Erythroblast (primary cell): ENCODE measurements at places on chromosomes 7 and 10.

GRCh38 chr7:139109983-139110411 is 477 bp upstream of the ZC3HAV1 start:
- no peak for DNase-seq

DNA sequence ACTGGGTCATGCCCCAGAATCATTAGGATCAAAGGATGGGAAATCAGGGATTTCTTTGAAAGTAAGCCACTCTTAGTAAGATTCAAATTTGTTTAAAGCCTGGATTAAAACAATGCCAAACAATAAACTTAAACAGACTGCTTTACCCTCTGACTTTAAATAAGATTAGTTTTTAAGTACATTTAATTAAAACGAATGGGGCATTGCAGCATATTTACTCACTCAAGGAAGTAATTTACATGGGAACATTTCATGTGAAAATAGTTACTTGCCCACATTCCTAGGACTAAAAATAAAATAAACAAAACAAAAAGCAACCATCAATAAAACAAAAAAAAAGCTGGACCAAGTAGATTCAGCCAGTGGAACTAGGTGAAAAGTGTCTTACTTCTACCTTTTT is 7.8 kb downstream of the ABLIM1 start:
- DNase-seq: no peak

DNA sequence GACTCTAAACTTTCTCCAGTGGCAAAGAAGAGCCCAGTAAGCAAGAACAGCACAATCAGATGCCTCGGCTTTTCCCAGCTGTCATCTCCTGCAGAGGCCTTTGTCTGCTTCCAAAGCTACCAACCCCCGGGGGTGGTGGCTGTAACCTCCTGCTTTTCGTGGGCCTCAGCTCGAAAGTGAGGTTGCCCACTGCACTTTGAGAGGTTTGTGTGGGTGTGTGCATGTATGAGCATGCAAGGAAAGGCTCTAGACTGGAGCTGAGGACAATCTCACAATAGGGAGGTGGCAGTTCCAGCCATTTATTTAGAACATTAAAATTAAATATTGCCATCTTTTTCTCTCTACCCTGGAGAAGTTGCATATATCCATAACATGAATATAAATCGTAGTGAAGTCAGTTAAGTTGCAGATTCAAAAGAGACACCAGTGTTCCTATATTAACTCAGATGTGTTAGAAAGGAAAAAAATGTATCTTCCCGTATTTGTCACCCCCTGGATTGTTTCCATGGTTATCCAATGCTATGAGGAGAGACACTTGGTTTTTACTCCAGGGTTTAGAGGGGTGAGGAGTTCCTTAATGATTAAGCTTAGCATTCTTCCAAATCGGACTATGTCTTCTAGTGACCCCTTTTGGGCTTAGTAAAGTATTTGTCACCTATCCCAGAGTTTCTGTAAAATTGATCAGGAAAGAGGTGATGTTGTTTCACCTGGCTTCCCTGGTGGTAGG is 781.1 kb downstream of the INHBA start:
- no peak for DNase-seq

DNA sequence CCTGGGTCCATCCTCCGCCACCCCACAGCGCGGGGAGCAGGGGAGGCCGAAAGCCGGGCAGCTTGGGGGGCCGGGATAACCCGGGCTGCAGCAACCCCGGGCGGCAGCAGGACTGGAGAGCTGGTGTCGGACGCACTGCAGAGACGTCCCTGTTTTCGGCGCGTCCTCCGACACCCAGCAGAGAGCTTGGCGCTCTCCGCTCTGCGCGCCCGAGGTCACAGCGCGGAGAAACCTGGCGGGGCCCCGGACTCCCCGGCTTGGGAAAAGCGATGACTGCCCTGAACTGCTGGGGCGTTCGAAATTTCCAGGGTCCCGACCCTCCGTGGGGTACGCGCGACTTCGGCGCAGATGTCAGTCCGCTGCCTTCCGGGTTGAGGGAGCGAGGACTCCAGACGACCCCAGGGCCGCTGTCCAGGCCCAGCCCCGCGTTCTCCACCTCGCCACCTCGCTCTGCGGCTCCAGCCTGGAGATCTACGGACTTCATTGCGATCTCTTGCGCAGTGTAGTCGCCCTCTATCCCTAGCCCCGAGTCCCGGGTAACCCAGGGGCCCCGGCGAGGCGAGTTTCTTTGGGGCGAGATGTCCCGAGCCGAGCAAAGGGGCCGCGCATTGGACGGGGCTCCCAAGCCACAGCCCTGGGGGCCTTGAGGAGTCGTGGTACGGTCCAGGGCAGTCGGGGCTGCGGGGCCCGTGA is 617 bp upstream of the FOXI2 start:
- DNase-seq: no peak

DNA sequence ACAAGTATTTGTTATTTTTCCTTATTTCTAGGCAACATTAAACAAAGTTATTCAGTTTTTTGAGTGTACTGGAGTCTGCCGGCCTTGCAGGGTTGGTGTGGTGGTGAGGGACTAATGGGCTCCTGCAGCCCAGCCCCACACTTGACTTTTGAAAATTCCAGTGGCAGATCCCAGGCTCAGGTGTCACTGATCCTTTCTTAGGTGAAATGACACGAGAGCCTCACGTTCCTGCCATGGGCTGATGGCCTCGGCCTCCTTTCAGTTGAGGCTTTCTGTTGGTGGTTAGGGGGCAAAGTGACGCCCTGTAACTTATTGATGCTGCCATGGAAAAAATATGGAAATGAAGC is 117.9 kb downstream of the NKX6-2 start:
- DNase-seq: no peak

GRCh38 chr7:131302876-131303707 is 24.6 kb upstream of the MKLN1 start:
- DNase-seq: no peak

DNA sequence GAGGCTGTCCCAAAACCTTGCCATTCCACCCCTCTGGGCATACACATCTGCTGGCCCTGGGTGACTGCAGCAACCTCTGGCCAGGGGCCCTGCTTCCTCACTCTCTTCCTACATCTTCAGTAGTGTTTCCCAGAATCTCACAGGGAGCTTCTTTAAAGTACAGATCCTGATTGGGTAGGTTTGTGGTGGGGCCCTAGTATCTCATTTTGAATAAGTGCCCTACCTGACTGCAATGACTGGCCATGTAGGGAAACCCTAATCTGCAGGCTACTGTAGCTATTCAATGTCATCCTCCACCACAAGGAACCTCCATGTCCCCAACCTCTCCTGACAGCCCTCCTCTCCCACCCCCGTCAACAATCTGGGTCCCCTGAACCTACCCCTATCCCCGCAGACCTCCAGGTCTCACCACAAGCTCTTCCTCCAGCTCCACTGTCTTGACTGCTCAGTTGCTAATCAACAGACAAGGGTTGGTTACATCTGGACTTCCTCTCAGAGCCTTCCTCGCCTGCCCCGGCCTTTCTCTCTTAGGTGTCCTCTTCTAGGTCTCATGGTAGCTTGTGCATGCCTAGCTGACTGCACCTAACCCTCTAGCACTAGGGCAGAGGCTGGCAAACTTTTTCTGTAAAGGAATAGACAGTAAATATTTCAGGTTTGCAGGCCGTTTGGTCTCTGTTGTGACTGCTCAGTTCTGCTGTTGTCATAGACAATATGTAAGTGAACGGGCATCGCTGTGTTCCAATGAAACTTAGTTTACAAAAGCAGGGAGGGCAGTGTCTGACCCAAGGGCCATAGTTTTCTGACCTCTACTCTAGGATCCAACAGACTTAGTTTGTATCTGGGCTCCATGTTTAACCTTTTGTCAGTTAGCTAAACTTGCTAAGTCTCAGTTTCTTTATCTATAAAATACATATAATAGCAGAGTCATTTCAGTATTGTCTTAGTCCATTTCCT is 121.1 kb downstream of the AOAH start:
- no peak for DNase-seq

DNA sequence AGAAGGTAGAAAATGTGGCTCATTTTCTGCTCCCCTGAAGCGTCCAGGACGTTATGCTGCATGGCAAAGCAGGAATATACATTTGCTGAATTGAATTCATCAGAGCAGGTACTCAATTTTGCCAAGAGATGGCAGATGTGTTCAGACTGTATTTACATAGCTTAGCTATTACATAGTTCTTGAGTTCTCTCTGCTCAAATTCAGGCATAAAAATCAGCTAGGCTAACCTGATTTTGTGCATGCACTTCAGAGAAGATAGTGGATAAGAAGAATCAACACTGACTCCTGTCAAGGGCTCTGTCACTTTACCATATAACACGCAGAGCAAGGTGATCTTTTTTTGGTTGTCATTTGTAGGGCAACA is 209.2 kb upstream of the FAM3C start:
- no peak for DNase-seq

DNA sequence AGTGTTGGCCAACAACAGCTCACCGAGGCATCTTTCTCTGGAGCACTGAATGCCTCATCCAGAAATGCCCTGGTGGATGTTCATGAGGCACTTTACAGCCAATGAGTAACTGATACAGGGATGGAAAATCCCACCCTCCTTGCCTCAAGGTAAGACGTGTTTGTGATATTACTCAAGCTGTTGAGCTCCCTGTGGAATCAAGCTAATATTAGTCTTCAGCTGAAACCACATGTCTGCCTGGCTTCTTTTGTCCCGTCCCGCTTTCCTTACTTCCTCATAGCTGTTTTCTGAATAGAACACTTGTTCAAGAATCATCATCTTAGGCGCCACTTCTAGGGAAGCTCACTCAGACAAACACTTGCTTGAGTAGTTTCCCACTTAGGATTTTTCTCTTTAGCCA is 422.4 kb downstream of the INHBA start:
- DNase-seq: no peak

DNA sequence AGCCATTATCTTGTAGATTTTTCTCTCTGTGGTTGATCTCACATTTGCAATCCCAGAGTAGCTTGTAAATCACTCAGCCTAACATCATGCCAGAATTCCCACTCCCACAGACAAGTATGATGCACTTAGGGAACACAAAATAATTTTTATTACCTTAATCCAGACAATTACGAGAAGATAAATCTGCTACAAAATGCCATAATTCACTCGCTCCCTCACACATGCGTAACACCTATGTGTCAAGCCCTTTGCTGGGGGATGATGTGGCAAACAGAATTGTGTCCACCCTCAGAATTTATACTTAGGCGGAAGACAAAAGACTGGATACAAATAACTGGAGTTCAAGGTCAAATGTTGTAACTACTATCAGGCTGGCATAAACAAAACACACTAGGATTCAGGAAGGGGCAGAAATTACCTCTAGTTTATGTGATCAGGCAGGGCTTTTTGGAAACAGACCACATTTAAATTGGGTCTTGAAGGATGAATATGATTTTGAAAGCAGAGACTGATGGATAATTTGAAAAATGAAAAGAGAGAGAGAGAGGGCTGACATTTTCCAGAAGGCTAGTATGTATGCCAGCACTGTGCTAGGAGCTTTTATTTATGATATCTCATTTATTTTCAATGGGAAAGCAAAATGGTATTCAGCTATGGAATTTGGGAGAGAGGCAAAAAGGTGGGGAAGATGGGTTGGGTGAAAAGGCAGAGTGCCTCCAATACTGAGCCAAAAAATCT is 69.8 kb downstream of the DOCK4 start:
- no peak for DNase-seq

DNA sequence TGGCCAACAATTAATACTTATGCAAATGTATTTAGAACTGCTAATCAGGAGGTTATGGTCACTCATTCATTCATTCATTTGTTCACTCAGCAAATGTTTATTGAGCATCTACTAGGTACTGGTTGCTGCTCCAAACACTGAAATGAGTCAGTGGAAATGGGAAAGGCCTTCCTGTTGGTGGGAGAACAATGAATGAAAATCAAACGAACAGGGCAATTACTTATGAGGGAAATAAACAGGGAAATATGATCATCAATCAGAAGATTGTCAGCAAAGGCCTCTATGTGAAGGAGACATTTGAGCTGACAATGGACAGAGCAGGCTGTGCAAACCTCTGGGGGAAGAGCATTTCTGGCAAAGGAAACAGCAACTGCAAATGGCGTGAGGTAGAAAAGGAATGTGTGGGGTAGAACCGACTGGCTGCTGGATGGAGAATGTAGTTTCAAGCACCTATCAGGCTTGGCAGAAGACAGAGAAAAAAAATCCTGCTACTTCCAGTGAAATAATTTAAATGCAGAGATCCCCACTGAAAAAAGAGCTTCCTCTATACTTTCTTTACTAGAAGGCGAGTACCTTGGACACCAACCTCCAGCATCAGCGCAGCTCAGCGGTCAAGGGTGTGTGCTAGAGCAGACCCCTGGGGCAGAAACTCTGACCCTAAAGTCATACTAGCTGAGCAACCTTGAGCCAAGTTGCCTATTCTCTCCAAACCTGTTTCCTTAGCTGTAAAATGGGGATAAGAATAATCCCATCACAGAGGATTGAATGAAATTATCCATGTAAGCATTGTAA is 108.8 kb upstream of the EEPD1 start:
- DNase-seq: no peak

GRCh38 chr7:47449810-47450590 is 131.9 kb downstream of the TNS3 start:
- DNase-seq: no peak

GRCh38 chr7:49766966-49767365 is 6.5 kb upstream of the VWC2 start:
- no peak for DNase-seq

DNA sequence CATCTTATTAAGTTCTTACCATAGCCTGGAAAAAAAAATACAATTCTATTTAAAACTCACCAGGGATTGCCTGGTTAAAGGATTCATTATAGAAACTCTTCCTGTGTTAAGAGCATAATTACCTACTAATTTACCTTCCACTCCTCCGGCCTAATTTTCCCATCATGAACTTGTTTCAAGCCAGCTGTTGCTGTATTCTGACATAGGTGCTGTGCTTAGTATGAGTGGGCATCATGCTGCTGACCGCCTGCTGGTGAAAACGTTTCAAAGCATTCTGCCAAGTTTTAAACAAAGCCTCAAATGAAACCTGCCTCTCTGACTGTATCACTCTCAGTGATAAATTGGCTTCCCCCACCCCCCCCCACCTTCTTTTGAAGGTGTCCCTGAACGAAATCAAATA is 47.8 kb upstream of the KCNMA1 start:
- no peak for DNase-seq

GRCh38 chr10:116803451-116804249 is 45.6 kb upstream of the ENO4 start:
- DNase-seq: no peak

- DNase-seq: peak; percentile 53
Measured at GRCh38 chr7:151088856-151089699, 2.8 kb downstream of the AGAP3 start.

GRCh38 chr10:77925795-77926565 is 575 bp downstream of the DLG5 start:
- peak; percentile 72 for DNase-seq

DNA sequence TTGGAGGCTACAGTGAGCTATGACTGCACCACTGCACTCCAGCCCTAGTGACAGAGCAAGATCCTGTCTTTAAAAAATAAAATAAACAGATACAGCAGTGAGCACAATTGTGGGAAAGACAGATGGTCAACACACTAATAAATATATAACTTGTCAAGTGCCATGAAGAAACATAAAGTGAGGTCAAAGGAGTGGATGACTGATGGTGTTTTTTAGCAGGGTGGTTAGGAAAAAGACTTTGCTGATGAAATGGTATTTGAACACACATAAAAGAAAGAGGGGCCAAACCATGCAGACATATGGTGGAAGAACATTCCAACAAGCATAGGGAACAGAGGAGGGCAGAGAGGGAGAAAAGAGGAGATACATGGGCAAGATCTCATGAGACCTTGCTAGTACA is 392.7 kb upstream of the AUTS2 start:
- no peak for DNase-seq
